ENCODE measurements at places on chromosomes 2 and 18. TPM values are rescaled to one million over a fixed set of nuclear protein-coding genes. Genes with fewer than 3 reads are reported as not detected.
A peak's percentile ranks its signal among the peaks of the same experiment; 100 is the strongest.

- no peaks in the 10 kb centered on the region for H3K36me3 ChIP-seq
- H3K27ac ChIP-seq: no peak overlapping the region
- DNase-seq: no peak
- H3K27me3 ChIP-seq: no peaks in the 10 kb centered on the region
Observed at GRCh38 chr2:178927173-178927572, 120.0 kb upstream of the TTN start.

GRCh38 chr2:113218283-113219091, 44.7 kb downstream of the PSD4 start:
- H3K36me3 ChIP-seq: no peaks in the 10 kb centered on the region
- H3K27me3 ChIP-seq: no peaks in the 10 kb centered on the region
- no peaks in the 10 kb centered on the region for H3K4me1 ChIP-seq
- H3K27ac ChIP-seq: no peak overlapping the region
- no peak overlapping the region for H3K4me3 ChIP-seq
- peak; percentile 80 for DNase-seq

- no peaks in the 10 kb centered on the region for H3K4me1 ChIP-seq
- no peaks in the 10 kb centered on the region for H3K27me3 ChIP-seq
- H3K36me3 ChIP-seq: no peaks in the 10 kb centered on the region
- no peak overlapping the region for H3K4me3 ChIP-seq
- peak; percentile 64 for DNase-seq
Observed at GRCh38 chr2:240957656-240958365, 40.6 kb upstream of the SNED1 start.

GRCh38 chr18:73446502-73446901, 578.7 kb upstream of the NETO1 start:
- H3K27me3 ChIP-seq: no peaks in the 10 kb centered on the region
- no peaks in the 10 kb centered on the region for H3K4me1 ChIP-seq

- H3K36me3 ChIP-seq: no peaks in the 10 kb centered on the region
- no peak overlapping the region for H3K27ac ChIP-seq
Observed at GRCh38 chr2:568639-569235, 108.5 kb downstream of the TMEM18 start.

GRCh38 chr2:212649646-212650045, 111.0 kb upstream of the ERBB4 start:
- H3K4me1 ChIP-seq: no peaks in the 10 kb centered on the region
- H3K27ac ChIP-seq: no peak overlapping the region
- H3K4me3 ChIP-seq: no peak overlapping the region
- H3K27me3 ChIP-seq: no peaks in the 10 kb centered on the region
- H3K36me3 ChIP-seq: no peaks in the 10 kb centered on the region

GRCh38 chr2:108982259-108982679, 6.8 kb downstream of the EDAR start:
- no peak for DNase-seq
- no peaks in the 10 kb centered on the region for H3K27me3 ChIP-seq
- H3K4me3 ChIP-seq: no peak overlapping the region

DNA sequence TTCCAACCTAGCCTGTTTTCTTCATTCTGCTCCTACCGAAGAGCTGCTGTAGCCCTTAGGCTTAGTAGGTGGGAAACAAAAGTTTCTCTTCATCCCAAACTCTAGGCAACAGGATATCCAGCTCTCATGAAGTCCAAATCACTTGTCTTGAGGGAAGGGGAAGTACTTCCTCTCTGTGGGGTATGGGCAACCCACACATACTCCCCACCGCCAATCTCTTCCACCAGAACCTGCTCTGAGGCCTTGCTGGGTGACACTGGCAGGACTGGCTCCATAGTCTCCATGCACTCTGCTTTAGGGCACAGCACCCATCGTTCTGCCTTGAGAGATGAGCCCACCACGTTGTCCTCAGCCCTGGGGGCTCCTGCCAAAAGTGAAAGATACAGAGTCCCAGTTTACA, 173.0 kb downstream of the NCK2 start:
- H3K36me3 ChIP-seq: no peaks in the 10 kb centered on the region
- no peak for DNase-seq
- no peak overlapping the region for H3K4me3 ChIP-seq
- no peak overlapping the region for H3K27ac ChIP-seq

Gene AMER3
- total RNA-seq: not detected

Gene KYNU
- total RNA-seq: 2.3 TPM

Gene CPS1
- total RNA-seq: 9.4 TPM
